ENCODE measurements at places on chromosomes 2 and 18.
A peak's percentile ranks its signal among the peaks of the same experiment; 100 is the strongest.

- DNase-seq: no peak
Observed at GRCh38 chr18:44696892-44697291, 16.2 kb downstream of the SETBP1 start.

- DNase-seq: no peak
Observed at GRCh38 chr2:107376909-107377308, 449.8 kb upstream of the RGPD4 start.

DNA sequence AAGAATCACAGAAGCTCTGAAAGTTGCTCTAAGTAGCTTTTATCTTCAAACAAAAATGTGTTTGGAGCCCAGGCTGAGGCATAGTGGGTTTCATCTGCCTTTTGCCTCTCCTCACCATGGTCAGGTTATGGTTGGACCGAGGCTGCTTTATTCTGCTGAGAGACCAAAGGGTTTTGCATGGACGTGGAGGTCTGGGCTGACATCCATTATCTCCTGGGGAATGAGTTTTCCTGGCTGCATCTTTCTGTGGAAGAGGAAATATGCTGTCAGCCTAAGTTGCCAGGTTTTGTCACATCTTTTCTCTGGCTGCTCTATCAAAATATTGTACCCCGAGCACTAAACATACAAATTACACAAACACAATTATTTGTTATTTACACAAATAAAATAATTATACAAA lies 223.2 kb downstream of the LDLRAD4 start:
- DNase-seq: no peak

- DNase-seq: no peak
Observed at GRCh38 chr2:32849456-32850194, 97.1 kb upstream of the LTBP1 start.

- no peak for DNase-seq
Observed at GRCh38 chr2:178108176-178108575, 4.1 kb upstream of the RBM45 start.

DNA sequence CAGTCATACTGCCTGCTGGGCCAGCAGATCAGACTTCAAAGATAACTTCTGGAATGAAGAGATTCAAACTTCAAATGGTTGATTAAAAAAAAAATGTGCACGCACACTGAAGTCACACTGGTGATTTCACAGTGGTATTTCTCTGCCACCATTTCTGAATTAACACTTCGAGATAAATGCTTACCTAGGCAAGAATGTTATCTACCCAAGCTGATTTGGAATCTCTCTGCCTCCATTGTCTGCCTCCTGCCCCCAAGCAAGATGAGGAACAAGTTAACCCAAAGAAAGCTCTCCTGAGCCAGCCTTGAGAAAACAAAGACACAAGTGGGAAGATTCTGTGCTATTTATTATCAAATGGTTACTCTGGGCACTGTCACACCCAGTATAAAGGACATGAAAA lies 6.5 kb downstream of the LAMA1 start:
- DNase-seq: no peak

DNA sequence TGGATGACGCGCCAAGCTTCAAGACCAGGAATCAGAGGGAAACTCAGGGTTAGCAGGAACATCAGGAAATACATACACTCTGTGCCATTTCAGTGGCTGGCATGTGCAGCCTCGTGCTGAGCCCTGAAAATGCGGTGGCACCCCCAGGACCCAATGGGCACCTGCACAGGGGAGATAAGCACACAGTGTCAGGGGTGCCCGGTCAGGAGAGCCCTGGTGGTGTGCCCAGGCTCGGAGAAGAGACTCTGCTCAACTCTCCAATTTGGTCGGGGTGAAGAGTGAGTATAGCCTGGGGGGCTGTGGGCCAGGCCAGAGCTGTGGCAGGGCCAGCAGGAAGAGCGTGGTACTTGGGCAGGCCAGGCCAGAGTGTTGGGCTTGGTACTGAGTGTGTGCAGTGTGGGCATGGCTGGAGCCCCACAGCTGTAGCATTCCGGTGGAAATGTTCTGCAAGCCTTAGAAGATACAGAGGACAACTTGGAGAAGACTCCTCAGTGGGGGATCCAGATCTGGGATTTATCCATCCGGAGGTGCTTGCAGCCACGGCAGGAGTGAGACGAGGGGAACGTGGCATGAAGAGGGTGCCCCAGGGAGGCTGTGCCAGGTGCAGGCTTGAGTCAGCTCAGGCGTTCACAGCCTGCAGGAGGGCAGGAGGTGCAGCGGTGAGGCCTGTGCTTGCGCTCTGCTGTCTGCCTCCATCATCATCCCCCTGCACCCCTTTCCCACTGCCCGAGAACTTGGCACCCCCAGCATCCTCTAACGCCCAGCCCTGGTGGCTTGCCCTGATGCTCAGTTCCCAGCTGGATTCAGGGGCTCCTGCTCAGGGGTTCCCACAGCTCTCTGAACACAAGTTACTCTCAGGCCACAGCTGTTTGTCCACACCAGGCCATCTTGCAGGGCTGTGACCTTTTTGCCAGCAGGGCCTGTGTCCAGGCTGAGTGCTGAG lies 451.7 kb upstream of the HS6ST1 start:
- no peak for DNase-seq

DNA sequence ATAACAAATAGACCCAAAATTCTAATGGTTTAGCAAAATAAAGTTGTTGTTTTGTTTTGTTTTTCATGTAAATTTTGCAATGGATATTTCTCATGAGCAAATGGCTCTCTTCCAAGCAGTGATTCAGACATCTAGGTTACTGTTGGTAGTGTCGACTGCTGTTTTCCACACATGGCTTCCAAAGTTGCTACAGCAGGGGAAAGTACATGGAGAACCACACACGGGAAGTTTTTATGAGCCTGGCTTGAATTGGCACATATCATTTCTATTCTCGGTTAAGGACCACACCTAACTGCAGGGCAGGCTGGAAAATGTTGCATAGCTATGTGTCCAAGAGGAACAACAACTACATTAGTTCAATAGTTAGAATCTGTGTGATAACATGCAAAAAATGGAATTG lies 262.1 kb downstream of the GALNT13 start:
- DNase-seq: no peak

DNA sequence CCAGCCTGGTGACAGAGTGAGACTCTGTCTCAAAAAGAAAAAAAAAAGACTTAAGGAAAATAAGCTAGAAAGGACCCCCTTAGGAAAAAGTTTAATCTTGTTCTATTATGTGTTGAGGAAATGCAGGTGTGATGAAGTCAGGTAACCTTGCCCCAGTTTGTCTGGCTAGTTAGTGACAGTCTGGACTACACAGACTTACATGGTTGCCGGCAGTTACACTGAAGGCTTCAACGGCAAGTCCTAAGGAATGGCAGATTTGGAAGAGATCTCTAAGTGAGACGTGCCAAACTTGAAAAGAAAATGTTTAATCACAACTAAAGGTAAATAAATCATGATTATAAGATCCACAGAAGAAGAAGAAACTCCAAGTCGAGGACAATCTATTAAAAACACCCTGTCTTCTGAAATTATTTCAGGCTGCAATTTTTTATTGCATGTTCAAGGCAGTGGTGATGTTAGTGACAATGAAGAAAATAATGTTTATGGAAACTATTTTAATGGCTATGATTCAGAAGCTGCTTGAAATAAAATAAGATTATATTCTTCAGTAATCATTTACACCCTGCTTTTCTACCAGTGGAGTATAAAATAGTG lies 84.2 kb downstream of the TTC27 start:
- no peak for DNase-seq

GRCh38 chr18:11651899-11652298 lies 37.2 kb upstream of the GNAL start:
- DNase-seq: no peak

DNA sequence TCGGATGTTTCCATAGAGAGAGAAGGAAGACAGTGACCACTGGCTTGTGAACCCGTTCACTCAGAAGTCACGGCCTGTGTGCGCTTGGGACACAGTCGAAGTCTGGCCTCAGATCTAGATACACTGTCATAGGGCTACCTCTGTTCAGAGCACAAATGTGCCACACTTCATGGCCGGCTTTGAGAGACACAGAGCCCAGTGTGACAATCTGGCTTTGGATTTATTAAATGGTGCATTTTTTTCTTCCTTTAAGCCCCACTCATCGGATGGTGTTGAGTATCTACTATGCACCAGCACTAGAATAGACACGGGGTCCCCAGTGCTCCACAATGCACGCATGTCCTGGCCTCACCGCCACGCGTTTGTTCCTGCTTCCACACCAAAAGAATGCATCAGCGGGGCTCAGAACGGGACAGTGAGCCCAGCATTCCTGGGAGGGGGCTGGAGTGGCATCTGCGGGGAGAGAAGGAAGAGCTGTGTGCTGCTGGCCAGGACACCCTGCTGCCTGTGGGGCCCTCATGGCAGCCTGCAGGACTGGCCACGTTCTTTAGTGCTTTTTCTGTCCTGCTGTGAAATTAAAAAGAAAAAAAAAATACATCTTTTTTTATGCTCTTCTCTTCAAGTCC lies 738.9 kb upstream of the SALL3 start:
- DNase-seq: no peak

- DNase-seq: no peak
Observed at GRCh38 chr2:129404000-129404685, 575.3 kb upstream of the RAB6C start.

- no peak for DNase-seq
Observed at GRCh38 chr2:205654878-205655605, 27.3 kb upstream of the NRP2 start.

DNA sequence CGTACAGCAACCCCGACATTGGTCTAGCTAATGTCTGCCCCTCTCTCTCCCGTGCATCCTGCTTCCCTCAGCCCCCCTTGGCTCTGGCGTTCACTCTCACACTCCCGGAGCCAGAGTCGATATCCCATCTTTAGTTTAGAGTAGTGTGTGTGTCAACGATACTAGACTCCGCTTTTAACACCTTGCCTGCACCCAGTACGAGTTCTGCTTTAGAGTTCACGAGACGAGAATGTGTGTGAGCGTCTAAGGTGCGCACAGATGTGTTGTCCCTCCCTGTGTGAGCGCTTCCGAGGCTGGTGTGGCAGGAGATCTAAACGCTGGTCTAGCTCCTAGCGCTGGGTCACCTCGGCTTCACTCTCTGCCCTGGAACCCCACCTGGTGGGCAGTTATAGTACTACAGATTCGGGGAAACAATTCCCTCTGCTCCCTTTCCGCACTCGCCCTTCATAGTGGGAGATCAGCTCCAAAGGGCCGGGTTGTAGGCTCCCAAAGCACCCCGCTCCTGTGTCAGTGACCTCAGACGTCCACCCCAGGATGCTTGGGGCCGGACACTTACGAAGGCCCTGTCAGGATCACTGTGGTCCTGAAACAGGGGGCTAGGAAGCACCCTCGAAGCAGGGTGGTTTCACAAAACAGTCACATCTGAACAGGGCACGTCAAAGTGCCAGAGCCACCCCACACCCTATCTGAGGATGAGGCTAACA lies 2.6 kb upstream of the CYP26B1 start:
- DNase-seq: peak; percentile 92

GRCh38 chr2:7452110-7452876 lies 535.1 kb downstream of the RNF144A start:
- no peak for DNase-seq

GRCh38 chr2:26782876-26783704 lies 2.8 kb upstream of the CENPA start:
- no peak for DNase-seq

DNA sequence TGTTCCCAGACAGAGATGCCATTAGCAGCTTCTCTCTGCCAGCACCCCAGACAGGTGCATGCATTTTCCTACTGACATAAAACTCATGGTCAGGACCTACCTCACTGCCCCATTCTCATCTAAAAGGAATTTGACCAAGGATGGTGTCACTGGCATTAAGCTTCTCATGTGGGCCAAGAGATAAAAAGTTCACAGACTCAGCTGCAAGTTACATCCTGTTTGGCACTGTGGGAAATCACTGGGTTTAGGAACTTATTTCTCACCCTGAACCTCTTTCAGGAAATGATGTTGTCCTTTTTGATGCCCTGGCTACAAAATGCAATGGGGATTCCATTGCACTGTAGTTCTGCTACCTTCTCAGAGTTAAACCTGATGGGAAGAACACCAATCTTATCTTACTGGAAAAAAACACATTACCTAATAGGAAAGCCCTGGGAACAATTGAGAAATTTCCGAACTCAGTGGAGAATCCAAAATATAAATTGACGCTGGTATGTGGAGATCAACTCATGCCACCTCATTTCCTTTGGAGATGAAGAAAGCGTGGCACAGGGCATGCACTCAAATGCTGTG lies 252.1 kb upstream of the COPS8 start:
- DNase-seq: no peak

DNA sequence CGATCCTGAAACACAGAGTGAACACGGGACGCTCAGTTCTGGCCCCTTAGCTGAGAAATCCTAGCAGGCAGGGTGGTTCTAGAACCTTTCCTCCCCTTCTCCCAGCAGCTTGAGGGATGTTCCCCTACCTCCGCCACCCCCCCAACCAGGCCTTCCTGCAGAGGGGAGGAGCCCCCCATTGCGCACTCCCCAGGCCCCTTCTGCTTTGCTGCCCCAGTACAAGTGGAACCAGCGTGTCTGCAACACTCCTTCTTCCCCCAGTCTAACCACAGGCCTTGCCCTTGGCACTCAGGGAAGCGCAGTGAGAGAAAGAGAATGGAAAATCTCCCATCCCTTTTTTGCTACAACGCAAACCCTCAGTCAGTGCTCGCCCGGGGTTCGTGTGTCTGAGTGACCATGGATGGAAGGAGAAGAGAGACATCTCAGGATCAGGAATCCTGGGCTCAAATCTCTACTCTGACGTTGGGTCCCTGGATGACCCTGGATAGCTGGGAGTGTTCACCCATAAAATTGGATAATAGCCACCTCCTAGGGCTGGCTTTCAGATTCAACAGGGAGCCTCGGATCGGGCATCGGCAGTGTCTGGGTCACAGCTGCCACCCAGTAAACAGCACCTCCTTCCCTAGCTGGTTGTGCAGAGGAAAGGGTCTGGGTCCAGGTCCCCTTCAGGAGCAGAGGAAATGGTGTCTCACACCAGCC lies 3.7 kb downstream of the NPPC start:
- no peak for DNase-seq

DNA sequence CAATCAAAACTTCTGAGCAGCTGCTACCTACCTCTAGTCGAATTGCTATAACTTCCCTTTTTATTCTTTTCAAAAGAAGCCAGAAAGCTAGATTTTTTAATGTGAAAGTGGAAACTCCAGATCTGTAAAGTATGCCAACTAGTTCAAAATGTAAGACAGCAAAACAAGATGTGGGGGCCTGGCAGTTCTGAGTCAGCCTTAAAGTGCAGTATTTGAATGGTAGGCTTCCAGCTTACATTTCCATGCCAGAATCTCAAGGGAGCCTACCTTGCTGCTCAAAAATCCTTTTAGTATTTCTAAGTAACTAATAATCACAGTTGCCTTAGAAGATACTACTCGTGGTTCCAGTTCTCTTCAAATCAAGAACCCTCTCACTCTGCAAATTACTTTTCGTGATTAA lies 1288.7 kb downstream of the LRP1B start:
- no peak for DNase-seq

DNA sequence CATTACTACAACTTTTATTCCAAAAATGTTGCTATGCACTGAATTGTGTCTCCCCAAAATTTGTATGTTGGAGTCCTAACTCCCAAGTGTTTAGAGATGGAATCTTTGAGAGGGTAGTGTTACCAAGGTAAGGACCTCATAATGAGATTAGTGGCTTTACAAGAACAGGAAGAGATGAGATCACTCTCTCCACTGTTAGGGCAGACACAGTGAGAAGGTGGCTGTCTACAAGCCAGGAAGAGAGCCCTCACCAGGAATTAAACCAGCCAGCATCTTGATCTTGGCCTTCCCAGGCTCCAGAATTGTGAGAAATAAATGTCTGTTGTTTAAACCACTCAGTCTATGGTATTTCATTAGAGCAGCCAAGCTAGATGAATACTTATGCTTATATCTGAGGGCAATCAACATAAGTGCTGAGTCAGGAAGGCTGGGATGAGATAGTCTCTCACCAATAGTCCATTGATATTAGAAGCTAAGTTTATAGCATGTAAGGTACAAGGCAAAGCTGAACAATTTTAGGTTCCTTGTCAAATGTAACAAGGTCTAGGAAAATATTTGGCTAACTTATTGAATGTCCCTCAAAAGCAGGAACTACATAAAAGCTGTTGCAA lies 317.6 kb upstream of the REG3G start:
- DNase-seq: no peak
